A549 treated with AZD2906 at 1 μM for 4 hours (cell line): ENCODE measurements at places on chromosomes 6 and 20. TPM values are rescaled to one million over a fixed set of nuclear protein-coding genes. Genes with fewer than 3 reads are reported as not detected.

MAFB gene
- total RNA-seq, result 0.10 to 0.46 TPM (median 0.24 TPM) in 5 replicates

ATP6V1G2 gene
- total RNA-seq, result 0.62 to 1.1 TPM (median 0.93 TPM) in 5 replicates

BHLHE23 gene
- not detected in 5 replicates for total RNA-seq

GSTA3 gene
- total RNA-seq, result not detected in 5 replicates

IMPG1 gene
- total RNA-seq, result not detected in 5 replicates

SLC17A4 gene
- total RNA-seq, result not detected in 5 replicates

THBS2 gene
- total RNA-seq, result 0.02 to 0.05 TPM (median 0.03 TPM) in 4 of 5 replicates, not detected in the other

ACAT2 gene
- 25.8 to 29.3 TPM (median 27.5 TPM) in 5 replicates for total RNA-seq

SCUBE3 gene
- 0.04 to 0.06 TPM (median 0.05 TPM) in 5 replicates for total RNA-seq

FRK gene
- 0.95 to 1.4 TPM (median 1.1 TPM) in 5 replicates for total RNA-seq

PNLDC1 gene
- total RNA-seq, result 0.05 to 0.13 TPM (median 0.05 TPM) in 3 of 5 replicates, not detected in the others

THBD gene
- total RNA-seq, result 119 to 156 TPM (median 134 TPM) in 5 replicates

DYNLT2 gene
- total RNA-seq, result 0.45 to 0.63 TPM (median 0.49 TPM) in 5 replicates

APCDD1L gene
- 0.03 to 0.20 TPM (median 0.06 TPM) in 5 replicates for total RNA-seq

TRIM31 gene
- 0.58 to 0.82 TPM (median 0.72 TPM) in 5 replicates for total RNA-seq

DDO gene
- 0.06 to 0.14 TPM (median 0.11 TPM) in 4 of 5 replicates, not detected in the other for total RNA-seq

SGK1 gene
- total RNA-seq, result 91.0 to 141 TPM (median 91.5 TPM) in 5 replicates

BPI gene
- total RNA-seq, result not detected in 5 replicates

RIPOR3 gene
- 0.02 to 0.03 TPM (median 0.03 TPM) in 4 of 5 replicates, not detected in the other for total RNA-seq

SPATS1 gene
- not detected in 5 replicates for total RNA-seq

ABHD16B gene
- total RNA-seq, result not detected in 5 replicates

DDRGK1 gene
- 78.2 to 103 TPM (median 99.3 TPM) in 5 replicates for total RNA-seq

NNAT gene
- not detected in 5 replicates for total RNA-seq

PI3 gene
- 2.6 to 5.1 TPM (median 3.0 TPM) in 5 replicates for total RNA-seq

RWDD2A gene
- total RNA-seq, result 1.4 to 1.9 TPM (median 1.6 TPM) in 5 replicates

NOP56 gene
- 500 to 612 TPM (median 561 TPM) in 5 replicates for total RNA-seq
